ENCODE measurements at places on chromosomes 7 and 10. TPM values are rescaled to one million over a fixed set of nuclear protein-coding genes. Genes with fewer than 3 reads are reported as not detected.
A peak's percentile ranks its signal among the peaks of the same experiment; 100 is the strongest.

PNLIPRP1 gene
- not detected for total RNA-seq

BEND7 gene
- total RNA-seq: 0.35 TPM

ENO4 gene
- total RNA-seq: not detected

SLC25A40 gene
- total RNA-seq: 24.2 TPM

CHRM2 gene
- not detected for total RNA-seq

EBLN1 gene
- not detected for total RNA-seq

GJD4 gene
- total RNA-seq: not detected

NUTM2E gene
- not detected for total RNA-seq

DNA sequence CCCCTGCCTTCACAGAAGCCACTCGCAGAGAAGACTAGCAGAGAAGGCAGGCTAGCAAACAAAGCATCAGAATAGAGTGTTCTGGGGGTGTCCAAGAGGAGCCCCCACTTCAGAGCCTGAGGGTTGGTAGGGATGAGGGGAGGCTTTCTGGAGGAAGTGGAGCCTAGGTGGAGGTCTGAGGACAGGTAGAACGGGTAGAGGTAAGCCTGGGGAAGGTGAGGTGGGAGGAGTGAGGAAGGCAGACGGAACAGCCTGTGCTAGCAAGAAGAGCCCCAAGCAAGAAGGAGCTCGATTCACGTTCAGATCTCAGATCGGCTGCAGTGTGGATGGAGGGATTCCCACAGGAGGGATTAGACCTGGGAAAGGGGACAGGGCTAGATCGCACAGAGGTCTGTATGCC, 66.0 kb upstream of the DUSP5 start:
- DNase-seq: no peak
- H3K4me1 ChIP-seq: no peaks in the 10 kb centered on the region
- H3K27ac ChIP-seq: no peak overlapping the region
- no peaks in the 10 kb centered on the region for H3K36me3 ChIP-seq
- no peaks in the 10 kb centered on the region for H3K27me3 ChIP-seq

DNA sequence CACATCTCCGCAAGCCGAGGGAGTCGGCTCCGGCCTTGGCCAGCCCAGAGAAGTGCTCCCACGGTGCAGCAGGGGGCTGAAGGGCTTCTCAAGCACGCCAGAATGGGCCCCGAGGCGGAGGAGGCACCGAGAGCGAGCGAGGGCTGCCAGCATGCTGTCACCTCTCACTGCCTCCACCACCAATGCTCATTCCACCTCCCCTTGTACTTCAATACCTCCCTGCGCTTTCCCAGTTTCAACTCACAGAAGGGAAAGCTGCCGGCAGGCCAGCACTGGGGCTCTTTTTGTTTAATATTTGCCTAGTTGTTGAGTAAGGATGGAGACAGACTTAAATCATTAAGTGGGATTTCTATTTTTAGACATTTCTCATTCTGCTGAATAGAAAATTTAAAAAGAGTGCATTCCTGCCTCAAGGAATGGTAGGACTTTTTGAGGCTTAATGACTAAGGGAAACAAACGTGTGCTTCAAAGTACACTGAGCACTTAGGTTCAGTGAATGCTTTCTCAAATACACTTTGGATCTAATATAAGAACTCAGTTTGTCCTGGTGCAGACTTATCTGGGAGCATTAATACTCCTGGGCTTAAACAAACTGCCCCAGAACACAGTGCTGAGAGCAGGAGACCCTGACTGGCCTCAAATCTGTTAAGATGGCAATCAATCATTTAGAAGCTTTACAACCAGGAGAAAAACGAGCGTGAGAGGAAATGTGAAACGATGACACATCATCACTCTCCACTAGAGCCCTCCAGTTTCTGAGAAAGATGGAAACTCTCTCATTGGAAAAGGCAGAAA, 131.2 kb downstream of the RALA start:
- H3K27ac ChIP-seq: no peak overlapping the region
- DNase-seq: no peak
- H3K4me1 ChIP-seq: no peaks in the 10 kb centered on the region
- H3K36me3 ChIP-seq: no peaks in the 10 kb centered on the region
- H3K4me3 ChIP-seq: no peak overlapping the region
- H3K27me3 ChIP-seq: no peaks in the 10 kb centered on the region

DNA sequence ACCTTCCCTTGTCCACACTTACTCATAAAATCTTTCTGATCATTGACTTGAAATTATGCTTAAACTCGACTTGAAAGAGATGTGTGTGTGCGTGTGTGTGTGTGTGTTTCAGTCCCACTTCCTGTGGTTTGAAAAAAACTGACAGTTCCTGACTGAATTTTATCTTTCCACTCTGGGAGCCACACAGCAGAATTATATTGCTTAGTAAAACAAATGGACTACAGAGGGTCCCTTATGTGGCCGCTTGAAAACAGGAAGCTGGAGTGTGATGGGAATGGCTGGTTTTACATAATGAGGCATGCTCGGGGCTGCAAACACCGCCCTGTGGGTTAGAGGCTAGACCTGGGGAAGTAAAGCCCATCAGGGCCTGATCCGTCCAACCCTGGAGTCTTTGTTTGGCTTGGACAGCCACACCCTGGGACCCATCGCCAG, 54.8 kb downstream of the LYZL1 start:
- no peaks in the 10 kb centered on the region for H3K4me1 ChIP-seq
- H3K36me3 ChIP-seq: no peaks in the 10 kb centered on the region
- no peak overlapping the region for H3K27ac ChIP-seq
- no peak overlapping the region for H3K4me3 ChIP-seq
- DNase-seq: no peak

DNA sequence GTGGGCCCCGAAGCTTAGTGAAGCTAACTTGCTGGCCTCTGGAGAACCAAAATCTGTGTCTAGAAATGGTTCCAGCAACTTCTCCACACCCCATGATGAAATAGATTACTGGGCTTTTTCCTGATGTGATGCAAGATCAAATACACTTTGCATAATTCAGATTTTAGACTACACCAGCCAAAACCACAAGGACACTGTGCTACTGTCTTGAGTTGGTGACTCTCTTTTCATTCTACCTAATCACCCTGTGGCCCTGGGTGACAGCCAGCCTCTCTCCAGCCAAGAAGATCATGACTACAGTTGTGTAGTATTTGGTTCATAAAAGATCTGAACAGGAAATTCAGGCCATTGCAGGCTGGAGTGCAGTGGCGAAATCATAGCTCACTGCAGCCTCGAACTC, 22.2 kb downstream of the AZGP1 start:
- H3K27me3 ChIP-seq: peaks cover 1% of the 10 kb centered on the region
- no peak for DNase-seq
- H3K27ac ChIP-seq: no peak overlapping the region

DNA sequence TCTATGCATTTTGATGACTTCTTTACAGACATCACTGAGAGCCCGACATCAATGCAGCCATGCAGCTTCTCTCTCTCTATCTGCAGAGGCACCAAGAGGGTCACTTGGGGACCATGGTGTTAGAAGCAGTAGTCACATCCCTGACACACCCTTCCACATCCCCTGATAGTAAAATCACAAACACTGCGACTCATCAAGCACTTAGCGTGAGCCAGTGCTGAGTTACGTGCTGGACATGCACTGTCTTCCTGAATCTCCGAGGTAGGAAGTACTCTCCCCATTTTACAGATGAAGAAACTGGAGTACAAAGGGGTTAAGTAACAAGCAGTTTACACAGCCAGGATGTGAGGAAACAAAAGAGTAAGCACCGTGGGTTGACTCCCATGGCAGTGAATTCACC, 109.2 kb downstream of the OSBPL3 start:
- H3K27ac ChIP-seq: no peak overlapping the region
- H3K36me3 ChIP-seq: peaks cover 33% of the 10 kb centered on the region
- no peak for DNase-seq
- no peaks in the 10 kb centered on the region for H3K27me3 ChIP-seq
- no peaks in the 10 kb centered on the region for H3K4me1 ChIP-seq

DNA sequence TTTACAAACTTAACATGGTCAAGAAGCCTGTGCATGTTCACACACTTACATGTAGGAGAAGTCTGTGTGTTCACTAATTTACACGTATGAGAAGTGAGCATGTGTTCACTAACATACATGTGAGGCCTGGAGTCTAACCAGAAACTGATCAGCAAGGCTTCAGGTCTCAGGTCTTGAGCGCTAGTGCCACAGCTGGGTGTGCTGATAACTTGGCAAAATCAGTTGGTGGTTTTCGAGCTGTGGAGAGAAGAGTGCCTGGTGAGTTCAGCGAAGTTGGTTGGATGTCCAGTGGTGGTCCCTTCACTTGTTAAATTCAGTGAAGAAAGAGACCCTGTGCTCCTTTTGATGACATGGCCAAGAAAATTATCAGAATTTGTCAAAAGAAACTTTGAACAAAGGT, 98.7 kb downstream of the CELF2 start:
- no peak overlapping the region for H3K4me3 ChIP-seq
- H3K4me1 ChIP-seq: peaks cover 9% of the 10 kb centered on the region
- H3K27me3 ChIP-seq: no peaks in the 10 kb centered on the region
- no peaks in the 10 kb centered on the region for H3K36me3 ChIP-seq
- no peak overlapping the region for H3K27ac ChIP-seq
- DNase-seq: no peak

- no peaks in the 10 kb centered on the region for H3K4me1 ChIP-seq
- peak; percentile 54 for DNase-seq
- no peak within 1 kb of the TSS for H3K27ac ChIP-seq
- H3K4me3 ChIP-seq: no peak within 1 kb of the TSS
- H3K36me3 ChIP-seq: no peaks in the 10 kb centered on the region
Measured at GRCh38 chr10:15043674-15044073, at the start of gene OLAH. OLAH (plus strand) TSS chr10:15043943; CDS start chr10:15047289, 3,346 bp downstream.

DNA sequence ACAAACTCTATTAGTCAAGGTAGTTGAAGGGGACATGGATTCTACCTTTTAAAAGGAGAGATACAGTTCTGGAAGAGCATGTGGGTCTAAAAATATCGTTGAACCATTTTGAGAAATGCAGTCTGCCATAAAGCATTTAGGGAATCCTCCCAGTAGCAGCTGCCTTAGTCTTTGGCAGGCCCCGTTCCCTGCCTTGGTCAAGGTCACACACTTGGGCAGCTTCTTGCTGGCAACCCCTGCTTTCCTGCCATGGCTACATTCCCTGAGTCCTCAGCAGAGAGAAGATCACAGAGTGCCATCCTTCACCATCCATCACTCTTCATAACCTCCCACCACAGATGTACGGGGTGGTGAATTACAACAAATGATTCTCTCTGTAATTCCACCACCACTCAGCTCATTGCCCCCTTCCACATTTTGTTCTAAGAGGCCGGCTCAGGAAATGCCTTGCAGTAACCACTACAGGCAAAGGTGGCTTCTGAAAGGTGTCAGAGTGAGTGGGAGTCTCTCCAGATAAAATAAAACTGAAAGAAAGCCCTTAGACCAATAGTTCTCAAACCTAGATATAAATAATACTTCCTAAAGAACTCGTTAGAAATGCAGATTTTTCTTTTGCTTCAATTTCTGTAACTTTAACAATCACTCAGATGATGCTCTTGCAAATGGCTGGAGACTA, 121.4 kb upstream of the STK17A start:
- H3K27me3 ChIP-seq: no peaks in the 10 kb centered on the region
- H3K36me3 ChIP-seq: no peaks in the 10 kb centered on the region
- H3K4me1 ChIP-seq: no peaks in the 10 kb centered on the region
- no peak overlapping the region for H3K27ac ChIP-seq
- H3K4me3 ChIP-seq: no peak overlapping the region
- DNase-seq: no peak

DNA sequence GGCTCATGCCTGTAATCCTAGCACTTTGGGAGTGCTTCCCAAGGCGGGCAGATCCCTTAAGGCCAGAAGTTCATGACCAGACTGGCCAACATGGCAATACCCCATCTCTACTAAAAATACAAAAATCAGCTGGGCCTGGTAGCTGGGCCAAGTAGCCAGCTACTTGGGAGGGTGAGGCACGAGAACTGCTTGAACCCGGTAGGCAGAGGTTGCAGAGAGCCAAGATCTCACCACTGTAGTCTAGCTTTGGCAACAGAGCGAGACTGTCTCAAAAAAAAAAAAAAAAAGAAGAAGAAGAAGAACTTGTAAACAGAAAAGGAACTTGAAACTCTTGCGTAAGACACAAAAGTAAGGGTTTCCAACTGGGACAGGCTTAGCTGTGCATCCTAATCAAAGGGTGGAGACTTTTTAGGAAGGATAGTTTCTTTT, 5.6 kb upstream of the IFIT2 start:
- peaks cover 3% of the 10 kb centered on the region for H3K4me1 ChIP-seq
- H3K27ac ChIP-seq: no peak overlapping the region
- no peak for DNase-seq
- no peak overlapping the region for H3K4me3 ChIP-seq

DNA sequence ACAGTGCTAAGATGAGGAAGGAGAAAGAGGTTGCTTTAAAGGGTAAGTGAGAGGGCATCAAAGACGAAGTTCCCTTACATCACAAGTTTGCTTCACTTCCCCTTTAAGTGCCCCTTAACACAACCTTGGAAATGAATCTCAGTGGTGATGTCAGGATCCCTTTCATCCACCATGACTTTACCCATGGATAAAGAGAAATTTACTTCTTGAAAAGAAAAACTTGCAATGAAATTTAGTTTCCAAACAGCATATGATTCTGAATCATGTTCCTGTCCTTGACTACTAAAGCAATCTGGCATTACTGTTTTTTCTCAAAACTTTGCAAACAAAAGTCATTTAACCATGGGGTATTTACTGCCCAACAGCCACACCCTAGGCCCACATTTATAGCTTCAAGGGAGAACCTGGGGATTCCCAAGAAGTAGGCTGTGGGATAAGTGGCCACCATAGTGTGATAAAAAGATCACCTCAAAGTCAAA, 135.9 kb downstream of the ITGB8 start:
- no peak for DNase-seq
- H3K27me3 ChIP-seq: no peaks in the 10 kb centered on the region
- H3K36me3 ChIP-seq: no peaks in the 10 kb centered on the region
- no peak overlapping the region for H3K27ac ChIP-seq
- H3K4me3 ChIP-seq: no peak overlapping the region

- H3K27ac ChIP-seq: peak overlapping the region; percentile 27
- H3K27me3 ChIP-seq: no peaks in the 10 kb centered on the region
- H3K4me1 ChIP-seq: peaks cover 16% of the 10 kb centered on the region
- H3K36me3 ChIP-seq: no peaks in the 10 kb centered on the region
- DNase-seq: no peak
Measured at GRCh38 chr10:9294132-9294663, 1239.7 kb downstream of the GATA3 start.

GRCh38 chr7:76325092-76325491, 22.6 kb downstream of the HSPB1 start:
- no peak overlapping the region for H3K27ac ChIP-seq
- H3K27me3 ChIP-seq: no peaks in the 10 kb centered on the region
- peaks cover 30% of the 10 kb centered on the region for H3K36me3 ChIP-seq

Data from CD4-positive, CD25-positive, alpha-beta regulatory T cell (primary cell).